Natural killer cell (primary cell): ENCODE measurements at places on chromosomes 7 and 10.
A peak's percentile ranks its signal among the peaks of the same experiment; 100 is the strongest.

DNA sequence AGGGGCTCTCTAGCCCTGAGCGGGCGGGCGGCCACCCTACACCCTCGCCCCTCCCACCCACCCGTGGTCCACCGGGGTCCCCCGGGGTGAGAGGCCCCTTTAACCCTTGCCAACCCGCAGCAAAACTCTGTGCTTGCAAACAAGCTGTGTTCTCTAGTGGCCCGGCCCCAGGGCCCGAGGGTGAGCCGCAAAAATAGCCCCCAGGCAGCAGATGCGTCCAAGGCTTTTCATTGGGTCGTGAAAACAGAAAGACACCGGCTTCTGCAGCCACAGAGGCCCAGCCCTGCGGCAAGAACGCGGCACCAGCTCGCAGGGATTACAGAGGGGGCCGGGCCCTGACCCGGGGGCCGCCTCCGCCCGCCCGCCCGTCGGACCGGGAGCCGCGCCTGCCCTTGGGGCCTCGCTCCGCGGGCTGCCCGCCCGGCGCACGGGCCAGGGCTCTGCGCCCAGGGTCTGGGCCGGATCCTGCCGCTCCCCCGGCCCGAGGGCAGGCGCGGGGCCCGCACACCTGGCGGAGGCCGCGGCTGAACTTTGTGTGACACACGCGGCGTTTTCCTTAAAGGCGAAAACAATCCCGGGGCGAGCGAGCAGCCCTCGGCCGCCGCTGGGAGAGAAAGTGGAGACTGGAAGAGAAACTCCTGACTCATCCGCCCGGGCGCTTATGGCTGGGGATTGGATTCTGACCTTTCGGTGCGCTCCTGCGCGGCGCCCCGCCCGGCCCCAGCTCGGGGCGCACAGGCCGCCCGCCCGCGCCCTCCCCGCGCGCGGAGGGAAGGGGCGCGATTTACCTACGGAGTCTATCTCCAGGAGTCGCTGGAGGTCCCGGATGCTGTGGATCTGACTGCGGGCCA is 2.8 kb downstream of the PDGFA start:
- H3K36me3 ChIP-seq, result no peaks in the 10 kb centered on the region
- peaks cover 39% of the 10 kb centered on the region for H3K4me1 ChIP-seq
- no peak overlapping the region for H3K27ac ChIP-seq
- no peak for DNase-seq

GRCh38 chr10:29253690-29254029 is 35.2 kb upstream of the LYZL1 start:
- no peak overlapping the region for H3K4me3 ChIP-seq
- H3K36me3 ChIP-seq, result no peaks in the 10 kb centered on the region
- DNase-seq, result no peak
- H3K27me3 ChIP-seq, result no peaks in the 10 kb centered on the region
- no peak overlapping the region for H3K27ac ChIP-seq

- H3K4me1 ChIP-seq, result no peaks in the 10 kb centered on the region
- H3K4me3 ChIP-seq, result no peak overlapping the region
- H3K27me3 ChIP-seq, result no peaks in the 10 kb centered on the region
- H3K36me3 ChIP-seq, result no peaks in the 10 kb centered on the region
Observed at GRCh38 chr7:36305226-36305625, 84.4 kb upstream of the ANLN start.

- H3K27me3 ChIP-seq, result no peaks in the 10 kb centered on the region
- H3K4me1 ChIP-seq, result peaks cover 31% of the 10 kb centered on the region
- H3K4me3 ChIP-seq, result peak overlapping the region; percentile 20
- no peaks in the 10 kb centered on the region for H3K36me3 ChIP-seq
- peak overlapping the region; percentile 93 for H3K27ac ChIP-seq
Observed at GRCh38 chr7:27901028-27901760, 161.2 kb downstream of the TAX1BP1 start.

- no peaks in the 10 kb centered on the region for H3K36me3 ChIP-seq
- H3K4me1 ChIP-seq, result peaks cover 11% of the 10 kb centered on the region
- peaks cover 1% of the 10 kb centered on the region for H3K27me3 ChIP-seq
- no peak overlapping the region for H3K27ac ChIP-seq
- no peak for DNase-seq
Observed at GRCh38 chr7:22295402-22296264, 61.3 kb downstream of the RAPGEF5 start.
